ENCODE measurements at places on chromosomes 12 and 14. TPM values are rescaled to one million over a fixed set of nuclear protein-coding genes. Genes with fewer than 3 reads are reported as not detected.

Gene TMEM263
- total RNA-seq = 13.5 TPM

GRCh38 chr14:50985859-50986331, 41.6 kb upstream of the PYGL start:
- DNase-seq = no peak
- no peaks in the 10 kb centered on the region for H3K27me3 ChIP-seq
- no peak overlapping the region for H3K4me3 ChIP-seq
- H3K27ac ChIP-seq = no peak overlapping the region

DNA sequence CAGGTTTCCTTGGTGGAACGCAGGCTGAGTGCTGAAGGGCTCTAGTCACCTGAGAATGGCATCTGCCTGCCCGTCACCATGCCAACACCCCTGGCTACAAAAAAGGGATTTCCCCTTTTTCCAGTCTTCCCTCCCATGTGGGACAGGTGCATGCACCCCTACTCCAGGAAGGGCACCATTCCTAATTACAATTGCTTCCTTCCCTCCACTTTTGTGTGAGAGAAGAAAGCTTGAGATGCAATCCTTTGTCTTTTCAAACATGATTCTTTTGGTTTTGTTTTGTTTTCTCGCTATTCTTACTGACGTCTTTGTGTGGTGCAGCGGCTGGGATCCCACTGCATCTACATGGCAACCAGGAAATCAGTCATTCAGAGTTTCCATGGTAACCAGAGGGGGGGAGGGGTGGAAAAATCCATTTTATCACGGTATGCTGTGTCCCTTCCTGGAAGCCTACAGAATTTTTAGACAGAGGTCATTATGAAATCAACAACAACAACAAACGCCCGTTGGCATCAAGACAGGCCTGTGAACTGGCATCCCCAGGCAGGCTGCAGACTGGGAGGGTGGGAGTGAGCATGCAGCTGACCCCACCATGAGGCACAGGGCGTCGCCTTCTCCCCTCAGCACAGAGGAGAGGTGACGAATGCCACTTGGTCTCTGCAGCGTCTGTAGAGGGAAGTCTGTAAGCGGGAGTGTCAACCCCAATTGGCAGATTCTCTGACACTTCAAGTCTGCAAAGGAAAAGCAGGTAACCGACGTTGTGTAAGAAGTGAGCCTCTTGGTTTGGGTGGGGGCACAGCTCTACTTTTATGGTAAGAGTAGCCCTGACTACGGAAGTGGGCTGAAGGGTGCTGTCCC, 13.6 kb upstream of the GNG2 start:
- H3K4me1 ChIP-seq = peaks cover 5% of the 10 kb centered on the region
- H3K36me3 ChIP-seq = no peaks in the 10 kb centered on the region
- no peaks in the 10 kb centered on the region for H3K27me3 ChIP-seq
- DNase-seq = peak; percentile 67
- H3K4me3 ChIP-seq = no peak overlapping the region

Gene AQP6
- not detected for total RNA-seq

- no peak overlapping the region for H3K27ac ChIP-seq
- H3K36me3 ChIP-seq = no peaks in the 10 kb centered on the region
- no peaks in the 10 kb centered on the region for H3K27me3 ChIP-seq
- no peak for DNase-seq
- peaks cover 24% of the 10 kb centered on the region for H3K4me1 ChIP-seq
Measured at GRCh38 chr12:27005495-27005894, 8.7 kb downstream of the TM7SF3 start.

- peak overlapping the region; percentile 74 for H3K27ac ChIP-seq
- DNase-seq = peak; percentile 65
- peaks cover 17% of the 10 kb centered on the region for H3K4me1 ChIP-seq
- H3K27me3 ChIP-seq = no peaks in the 10 kb centered on the region
- no peaks in the 10 kb centered on the region for H3K36me3 ChIP-seq
- no peak overlapping the region for H3K4me3 ChIP-seq
Measured at GRCh38 chr12:20212658-20213555, 155.4 kb upstream of the PDE3A start.

DNA sequence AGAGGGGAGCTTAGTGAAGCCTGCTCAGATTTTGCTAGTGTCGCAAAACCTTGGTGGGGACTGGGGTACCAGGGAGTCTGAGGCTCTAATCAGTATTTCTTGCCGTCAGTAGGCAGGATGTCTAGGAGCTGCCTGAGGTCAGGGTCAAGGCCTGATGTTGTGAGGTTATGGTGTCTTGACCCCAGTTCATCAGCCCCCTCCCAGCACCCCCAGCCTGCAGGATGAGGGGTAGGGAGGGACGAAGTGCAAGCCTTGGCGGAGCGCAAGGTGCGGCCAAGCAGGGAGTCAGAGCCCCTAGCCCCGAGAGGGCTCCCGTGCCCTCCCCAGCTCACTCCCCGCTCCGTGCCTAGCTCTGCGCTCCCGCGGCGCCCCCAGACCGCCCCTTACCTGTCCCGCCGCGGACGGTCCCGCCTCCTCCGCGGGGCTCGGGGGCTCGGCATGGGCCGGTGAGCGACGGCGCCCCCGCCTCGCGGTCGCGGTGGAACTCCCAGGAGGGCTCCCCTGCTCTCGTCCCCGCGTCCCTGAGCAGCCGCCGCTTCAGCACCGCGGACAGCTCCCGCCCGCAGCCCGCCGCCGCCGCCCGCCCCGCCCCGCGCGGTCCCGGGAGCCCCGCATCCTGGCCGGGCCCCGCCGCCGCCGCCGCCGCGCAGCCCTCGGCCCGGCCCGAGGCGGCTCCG, 347 bp downstream of the SYNDIG1L start:
- peak overlapping the region; percentile 31 for H3K4me3 ChIP-seq
- no peaks in the 10 kb centered on the region for H3K4me1 ChIP-seq
- peaks cover 44% of the 10 kb centered on the region for H3K27me3 ChIP-seq
- no peaks in the 10 kb centered on the region for H3K36me3 ChIP-seq
- H3K27ac ChIP-seq = no peak overlapping the region
- peak; percentile 28 for DNase-seq

GRCh38 chr12:53485955-53486735, 13.1 kb downstream of the MAP3K12 start:
- peaks cover 8% of the 10 kb centered on the region for H3K4me1 ChIP-seq
- H3K36me3 ChIP-seq = no peaks in the 10 kb centered on the region
- H3K4me3 ChIP-seq = no peak overlapping the region
- DNase-seq = no peak

DNA sequence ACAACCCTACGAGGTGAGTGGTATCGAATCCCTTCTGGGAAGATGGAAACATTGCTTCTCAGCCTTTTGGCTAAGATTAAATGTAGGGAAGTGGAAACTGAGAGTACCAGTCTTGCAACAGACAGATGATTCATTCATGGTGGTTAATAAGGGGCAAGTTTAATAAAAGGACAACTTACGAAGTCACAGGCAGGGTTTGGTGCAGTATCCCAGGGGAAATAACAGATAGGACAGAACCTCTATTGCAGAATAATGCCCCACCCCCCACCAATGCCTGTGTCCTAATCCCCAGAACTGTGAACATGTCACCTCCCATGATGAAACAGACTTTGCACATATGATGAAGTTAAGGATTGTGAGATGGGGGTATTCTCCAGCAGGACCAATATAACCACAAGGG, 212.5 kb downstream of the TBX5 start:
- no peaks in the 10 kb centered on the region for H3K4me1 ChIP-seq
- no peaks in the 10 kb centered on the region for H3K27me3 ChIP-seq
- no peak for DNase-seq
- H3K4me3 ChIP-seq = no peak overlapping the region
- H3K27ac ChIP-seq = no peak overlapping the region
- H3K36me3 ChIP-seq = no peaks in the 10 kb centered on the region

DNA sequence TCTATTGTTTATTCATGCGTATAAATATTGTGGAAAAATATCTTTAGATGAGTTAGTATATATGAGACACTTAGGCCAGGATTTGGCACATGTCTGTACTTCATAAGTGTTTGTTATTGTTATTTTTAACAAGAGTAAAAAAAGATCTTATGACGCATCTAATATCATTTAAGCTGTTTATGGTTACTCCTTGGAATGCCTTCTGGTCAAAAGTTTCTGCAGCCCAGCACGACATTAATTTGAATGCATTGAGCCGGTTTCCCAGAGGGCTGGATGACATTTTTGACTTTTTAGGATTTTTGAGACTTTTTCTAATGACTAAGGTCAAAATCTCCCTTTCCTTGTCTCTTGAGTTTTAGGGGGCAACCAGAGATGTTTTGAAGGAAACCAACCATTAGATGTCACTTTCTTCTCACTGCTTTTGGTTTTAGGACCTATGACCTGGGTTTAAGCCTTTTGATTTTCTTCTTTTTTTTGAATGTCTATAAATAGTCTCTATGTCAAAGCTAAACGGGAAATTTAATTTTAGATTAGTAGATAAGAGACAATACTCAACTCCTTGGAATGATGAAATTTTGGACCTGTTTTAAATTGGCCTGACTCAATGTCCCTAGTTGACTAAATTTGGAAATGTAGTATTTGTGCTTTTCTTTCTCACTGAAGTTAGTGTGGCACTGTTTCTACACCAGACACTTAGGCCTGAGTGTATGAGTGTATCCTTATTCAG, 215.5 kb downstream of the AEBP2 start:
- peak overlapping the region; percentile 19 for H3K27ac ChIP-seq
- H3K4me1 ChIP-seq = no peaks in the 10 kb centered on the region
- no peak for DNase-seq
- no peak overlapping the region for H3K4me3 ChIP-seq

Gene A2ML1
- total RNA-seq = not detected

DNA sequence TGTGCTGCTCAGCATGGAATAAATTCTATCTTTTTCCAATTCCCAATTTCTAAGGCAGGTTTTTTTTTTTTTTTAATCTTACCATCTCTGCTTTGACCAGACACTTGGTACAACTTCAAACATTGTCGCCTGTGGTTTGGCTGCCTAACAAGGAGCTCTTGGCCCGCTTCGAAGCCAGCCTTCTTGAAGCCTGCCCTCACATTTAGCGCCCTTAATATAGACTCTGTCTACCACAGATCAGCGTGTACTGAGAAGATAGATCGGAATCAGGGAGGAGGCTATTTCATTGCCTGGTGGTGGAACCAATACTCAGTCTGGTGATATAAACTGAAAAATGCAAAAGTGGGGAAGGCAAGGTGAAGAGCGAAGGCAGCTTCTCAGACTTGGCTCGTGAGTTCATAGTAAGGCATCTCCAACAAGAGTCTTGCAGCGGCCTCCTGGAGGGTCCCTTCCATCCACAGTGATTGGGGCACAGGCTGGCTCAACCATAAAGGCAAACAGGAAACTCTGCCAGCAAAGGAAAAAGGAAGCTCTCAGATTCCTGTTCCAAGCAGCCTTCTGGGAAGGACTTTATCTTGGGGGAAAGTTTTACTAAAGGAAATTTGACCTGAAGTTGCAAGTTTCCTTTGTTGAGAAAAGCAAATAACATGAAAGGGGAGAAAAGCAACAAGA, 103.2 kb upstream of the BCL2L14 start:
- no peak overlapping the region for H3K27ac ChIP-seq
- no peak for DNase-seq
- H3K36me3 ChIP-seq = no peaks in the 10 kb centered on the region

DNA sequence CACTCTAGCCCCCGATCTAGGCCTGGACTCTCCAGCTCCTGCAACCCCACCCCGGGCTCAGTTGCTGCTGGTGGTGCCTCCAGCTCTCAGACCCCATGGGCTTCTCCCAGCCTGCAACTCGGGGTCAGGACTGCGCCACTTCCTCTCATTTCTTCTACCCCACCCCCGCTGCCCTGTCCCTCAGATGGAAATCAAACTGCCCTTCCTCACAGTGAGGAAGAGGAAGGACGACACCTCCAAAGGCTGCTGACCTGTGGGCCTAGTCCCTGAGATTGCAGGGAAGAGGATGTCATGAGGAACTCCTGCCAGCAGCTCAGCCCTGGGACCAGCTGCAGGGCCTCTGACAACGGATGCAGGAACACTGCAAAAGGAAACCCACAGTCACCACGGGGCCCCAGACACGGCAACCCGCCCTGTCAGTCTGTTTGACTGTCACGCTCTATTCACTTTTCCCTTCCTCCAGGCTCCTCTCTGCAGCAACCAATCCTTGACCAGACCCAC, 29.3 kb upstream of the PNMA1 start:
- peak overlapping the region; percentile 100 for H3K27ac ChIP-seq
- no peak overlapping the region for H3K4me3 ChIP-seq
- peak; percentile 75 for DNase-seq
- peaks cover 95% of the 10 kb centered on the region for H3K4me1 ChIP-seq
- H3K27me3 ChIP-seq = no peaks in the 10 kb centered on the region

Gene CYP27B1
- total RNA-seq = 2.3 TPM

DNA sequence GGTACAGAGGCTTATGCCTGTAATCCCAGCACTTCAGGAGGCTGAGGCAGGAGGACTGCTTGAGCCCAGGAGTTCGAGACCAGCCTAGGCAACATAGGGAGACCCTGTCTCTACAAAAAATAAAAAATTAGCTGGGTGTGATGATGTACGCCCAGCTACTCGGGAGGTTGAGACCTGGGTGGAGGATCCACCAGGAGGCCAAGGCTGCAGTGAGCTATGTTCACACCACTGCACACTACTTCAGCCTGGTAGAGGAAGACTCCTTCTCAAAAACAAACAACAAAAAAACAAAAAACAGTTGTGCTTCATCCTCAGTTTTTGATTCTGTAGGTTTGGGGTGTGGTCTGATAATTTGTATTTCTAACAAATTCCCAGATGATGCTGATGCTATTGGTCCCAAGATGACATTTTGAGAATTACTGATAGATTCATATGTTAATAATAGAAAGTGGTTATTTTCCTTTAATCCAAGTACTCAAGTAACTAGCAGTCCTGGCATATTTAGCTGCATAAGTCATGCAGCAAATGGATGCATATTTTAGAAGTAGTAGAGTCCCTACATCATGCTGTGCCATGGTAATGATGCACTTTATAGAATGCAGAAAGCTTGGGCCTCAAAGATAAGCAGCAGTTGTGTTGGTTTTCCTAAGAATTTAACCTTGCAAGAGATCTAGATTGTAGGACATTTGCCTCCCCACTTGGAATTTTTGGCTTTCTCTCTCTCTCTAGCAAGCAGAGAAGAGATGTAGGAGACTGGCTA, 76.1 kb upstream of the PAWR start:
- no peak overlapping the region for H3K4me3 ChIP-seq
- no peaks in the 10 kb centered on the region for H3K4me1 ChIP-seq
- no peaks in the 10 kb centered on the region for H3K36me3 ChIP-seq
- no peak overlapping the region for H3K27ac ChIP-seq

GRCh38 chr12:46154221-46154985, 114.4 kb downstream of the SLC38A1 start:
- H3K27ac ChIP-seq = no peak overlapping the region
- no peaks in the 10 kb centered on the region for H3K36me3 ChIP-seq
- no peak overlapping the region for H3K4me3 ChIP-seq
- H3K4me1 ChIP-seq = peaks cover 62% of the 10 kb centered on the region
- no peak for DNase-seq

DNA sequence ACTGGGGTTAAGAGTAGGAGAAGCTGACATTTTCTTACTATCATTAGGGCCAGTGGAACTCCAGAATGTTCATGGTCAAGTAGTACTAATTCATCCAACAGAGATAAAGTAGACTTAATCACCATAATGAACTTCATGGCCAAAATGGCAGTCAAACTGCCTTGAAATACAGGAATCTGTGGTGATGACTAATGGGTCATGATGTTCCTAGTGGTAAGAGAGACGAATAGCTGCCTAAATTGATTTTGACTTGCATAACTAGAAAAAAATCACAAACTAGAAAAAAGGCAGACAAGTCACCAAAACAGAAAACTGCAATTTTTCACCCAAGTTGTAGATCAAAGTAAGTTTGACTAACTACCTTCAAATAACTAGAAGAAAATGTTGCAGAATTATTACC, 138.5 kb downstream of the MGAT4C start:
- no peak for DNase-seq
- H3K27ac ChIP-seq = no peak overlapping the region
- H3K36me3 ChIP-seq = no peaks in the 10 kb centered on the region
- no peaks in the 10 kb centered on the region for H3K27me3 ChIP-seq
- H3K4me3 ChIP-seq = no peak overlapping the region

Measured in transverse colon (tissue), 4 donors.